CD14-positive monocyte (primary cell): ENCODE measurements at places on chromosomes 3 and 15.

- no peak for DNase-seq
These were observed 111.2 kb downstream of the LSM3 start for GRCh38 chr3:14289590-14290461.

GRCh38 chr3:113231391-113231790 is 20.0 kb downstream of the BOC start:
- DNase-seq, result no peak

DNA sequence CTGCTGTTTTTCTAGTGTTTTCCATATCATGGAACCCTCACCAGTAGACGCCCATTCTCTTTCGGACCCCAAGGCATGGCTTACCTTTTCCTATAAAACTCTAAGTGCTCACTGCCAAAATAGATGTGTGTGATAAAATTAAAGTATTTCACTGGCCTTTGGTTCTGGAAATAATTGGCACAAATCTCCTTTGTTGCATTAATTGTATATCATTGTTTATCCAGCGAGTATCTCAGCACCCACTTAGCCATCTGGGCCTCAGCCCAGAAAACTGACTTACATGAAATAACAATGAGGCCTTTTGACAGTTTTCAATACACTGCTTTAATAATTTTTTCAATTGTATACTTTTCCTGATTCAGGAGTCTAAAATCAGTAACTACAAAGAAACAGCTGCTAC is 105.1 kb downstream of the MECOM start:
- DNase-seq, result no peak

GRCh38 chr3:184629555-184630160 is 68.1 kb downstream of the EPHB3 start:
- DNase-seq, result no peak

DNA sequence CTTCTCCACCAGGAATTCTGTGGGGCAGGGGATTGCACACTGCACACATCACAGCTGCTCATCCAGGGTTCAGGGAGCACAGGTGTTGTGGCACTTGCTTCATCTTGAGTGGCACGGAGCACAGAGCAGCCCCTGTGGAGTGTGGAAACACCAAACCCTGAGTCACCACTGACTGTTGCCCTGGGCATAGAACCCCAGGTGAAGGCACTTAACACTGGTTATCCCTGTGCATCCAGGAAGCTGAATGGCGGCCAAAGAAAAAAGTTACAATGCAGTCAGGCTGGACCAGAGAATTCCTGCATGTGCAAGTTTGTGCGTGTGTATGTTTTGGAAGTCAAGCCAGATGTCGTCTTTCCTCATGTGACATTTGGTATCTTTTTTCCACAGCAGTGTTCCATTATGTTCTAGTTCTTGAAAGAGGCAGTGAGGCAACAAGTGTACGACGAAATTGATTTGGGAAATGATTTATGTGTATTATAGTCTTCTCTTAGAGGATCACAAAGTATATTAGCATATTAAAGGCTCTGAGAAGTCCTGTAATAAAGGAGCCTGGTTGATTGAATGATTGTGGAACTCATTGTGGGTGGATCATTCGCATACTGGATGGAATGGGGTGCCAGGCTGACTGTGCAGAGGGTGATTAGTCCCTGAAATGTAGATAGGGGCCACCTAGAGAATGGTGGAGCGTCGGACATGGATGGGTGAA is 292.3 kb downstream of the TLE3 start:
- peak; percentile 70 for DNase-seq

DNA sequence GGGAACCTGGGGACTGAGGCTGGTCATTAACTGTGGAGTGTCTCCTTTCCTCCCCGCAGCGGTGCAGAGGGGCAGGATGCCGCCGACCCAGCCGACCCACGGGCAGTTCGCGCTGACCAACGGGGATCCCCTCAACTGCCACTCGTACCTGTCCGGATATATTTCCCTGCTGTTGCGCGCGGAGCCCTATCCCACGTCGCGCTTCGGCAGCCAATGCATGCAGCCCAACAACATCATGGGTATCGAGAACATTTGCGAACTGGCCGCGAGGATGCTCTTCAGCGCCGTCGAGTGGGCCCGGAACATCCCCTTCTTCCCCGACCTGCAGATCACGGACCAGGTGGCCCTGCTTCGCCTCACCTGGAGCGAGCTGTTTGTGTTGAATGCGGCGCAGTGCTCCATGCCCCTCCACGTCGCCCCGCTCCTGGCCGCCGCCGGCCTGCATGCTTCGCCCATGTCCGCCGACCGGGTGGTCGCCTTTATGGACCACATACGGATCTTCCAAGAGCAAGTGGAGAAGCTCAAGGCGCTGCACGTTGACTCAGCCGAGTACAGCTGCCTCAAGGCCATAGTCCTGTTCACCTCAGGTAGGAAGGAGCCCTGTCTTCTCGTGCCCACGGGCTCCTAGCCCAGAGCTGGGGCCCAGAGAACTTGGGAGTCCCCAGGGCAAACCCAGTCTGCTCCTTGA is 3.7 kb downstream of the NR2F2 start:
- no peak for DNase-seq

DNA sequence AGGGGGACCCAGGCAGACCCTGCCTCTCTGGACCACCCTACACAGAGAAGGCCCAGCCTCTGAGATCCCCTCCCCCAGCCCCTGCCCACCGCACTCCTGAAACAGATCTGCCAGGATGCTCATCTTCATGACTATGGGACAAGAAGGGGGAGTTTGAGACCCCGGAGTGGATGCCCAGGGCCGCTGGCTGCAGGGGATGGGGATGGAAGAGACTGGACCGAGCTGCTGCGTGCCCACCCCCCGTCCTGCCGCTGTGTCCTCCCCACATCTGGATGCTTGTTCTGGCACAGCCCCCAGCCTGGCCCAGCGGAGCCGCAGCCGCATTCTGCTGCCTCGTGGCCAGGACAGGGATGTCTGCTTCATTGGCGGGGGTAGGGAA is 30.3 kb upstream of the SEMA3F start:
- no peak for DNase-seq

DNA sequence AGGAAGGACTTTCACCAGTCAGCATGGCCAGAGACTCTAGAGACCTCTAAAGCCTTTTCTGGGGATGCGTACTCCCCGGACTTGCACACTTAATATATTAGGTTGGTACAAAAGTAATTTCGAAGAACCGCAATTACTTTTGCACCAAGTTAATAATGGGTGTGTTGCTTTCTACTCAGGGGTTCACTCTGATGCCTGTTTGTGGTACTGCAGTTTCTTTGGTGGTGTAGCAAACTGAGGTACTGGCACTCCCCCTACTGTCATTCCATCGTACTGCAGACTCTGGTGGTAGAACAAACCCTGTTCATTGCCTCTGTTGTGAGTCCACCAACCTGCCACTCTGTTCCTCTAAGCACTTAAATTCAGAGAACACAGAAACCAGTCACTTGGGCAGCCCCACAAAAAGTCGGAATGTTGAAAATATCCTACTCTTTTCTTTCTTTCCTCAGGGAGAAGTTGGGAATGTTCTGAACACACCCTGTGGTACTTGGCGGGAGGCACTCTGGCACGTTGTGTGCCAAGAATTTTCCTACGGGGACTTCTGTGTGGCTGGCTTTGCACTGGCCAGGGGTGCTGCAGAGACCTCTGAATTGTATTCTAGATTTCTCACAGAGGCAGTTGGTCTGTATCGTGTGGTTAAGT is 46.3 kb downstream of the GABRG3 start:
- DNase-seq, result no peak

GRCh38 chr3:192827208-192827607 is 90.4 kb downstream of the MB21D2 start:
- DNase-seq, result no peak

- no peak for DNase-seq
These were observed 116.1 kb upstream of the IL12A start for GRCh38 chr3:159872374-159873109.

DNA sequence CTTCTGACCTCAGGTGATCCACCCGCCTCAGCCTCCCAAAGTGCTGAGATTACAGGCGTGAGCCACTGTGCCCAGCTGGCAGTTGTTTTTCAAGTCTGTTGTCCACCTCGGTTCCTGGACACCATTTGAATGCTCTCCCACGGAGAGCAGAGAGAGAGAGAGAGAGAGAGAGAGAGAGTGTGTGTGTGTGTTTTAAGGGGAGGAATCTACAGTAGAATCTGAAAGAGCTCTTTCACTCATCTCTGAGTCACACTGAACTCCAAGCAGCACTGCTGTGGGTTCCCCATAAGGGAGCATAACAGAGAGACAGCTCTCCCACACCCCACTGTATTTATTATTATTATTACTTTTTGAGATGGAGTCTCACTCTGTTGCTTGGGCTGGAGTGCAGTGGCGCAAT is 156.6 kb downstream of the RPLP1 start:
- peak; percentile 84 for DNase-seq

DNA sequence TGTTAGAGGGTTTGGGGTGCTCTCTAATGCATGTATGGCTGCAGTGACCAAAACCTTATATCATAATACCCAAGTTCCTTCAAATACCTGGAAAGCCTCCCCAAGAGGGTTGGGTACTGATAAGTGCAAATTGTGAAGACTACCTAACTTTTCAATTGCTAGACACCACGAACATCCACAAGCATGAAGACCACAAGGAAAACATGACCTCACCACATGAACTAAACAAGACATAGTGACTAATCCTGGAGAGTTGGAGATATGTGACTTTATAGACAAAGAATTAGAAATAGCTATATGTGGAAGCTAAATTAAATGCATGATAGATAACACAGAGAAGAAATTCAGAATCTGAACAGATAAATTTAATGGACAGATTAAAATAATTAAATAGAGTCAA is 23.9 kb upstream of the AADACL2 start:
- no peak for DNase-seq

DNA sequence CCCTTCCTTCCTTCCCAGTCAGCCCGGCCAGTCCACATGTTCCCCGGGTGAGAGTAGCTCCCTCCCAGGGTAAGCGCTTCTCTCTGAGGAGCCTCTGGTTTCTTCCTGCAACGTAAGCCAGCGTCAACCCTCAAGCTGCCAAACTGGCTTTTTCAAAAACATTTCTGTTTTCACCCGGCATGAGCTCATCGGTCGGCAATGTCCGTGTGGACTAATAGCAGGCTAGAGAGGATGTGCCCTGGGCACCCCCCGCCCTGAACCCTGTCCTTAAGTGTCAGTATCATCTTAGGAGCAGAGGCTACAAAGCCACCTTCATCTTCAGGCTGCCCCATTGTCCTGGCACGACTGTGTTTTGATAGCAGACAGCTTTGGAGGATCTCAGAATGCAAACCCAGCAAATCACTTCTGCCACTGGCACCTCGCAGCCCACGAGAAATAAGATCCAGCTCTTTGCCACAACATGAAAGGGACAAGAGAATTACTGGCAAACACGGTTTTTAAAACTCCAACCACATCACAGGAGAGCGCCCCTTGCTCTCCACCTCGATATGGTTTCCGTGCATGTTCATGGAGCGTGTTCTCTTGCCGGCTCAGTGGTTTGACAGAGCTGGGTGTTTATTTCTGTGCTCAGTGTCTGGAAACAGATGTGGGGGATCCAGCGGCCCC is 9.9 kb downstream of the ALDH1A3 start:
- DNase-seq, result no peak

DNA sequence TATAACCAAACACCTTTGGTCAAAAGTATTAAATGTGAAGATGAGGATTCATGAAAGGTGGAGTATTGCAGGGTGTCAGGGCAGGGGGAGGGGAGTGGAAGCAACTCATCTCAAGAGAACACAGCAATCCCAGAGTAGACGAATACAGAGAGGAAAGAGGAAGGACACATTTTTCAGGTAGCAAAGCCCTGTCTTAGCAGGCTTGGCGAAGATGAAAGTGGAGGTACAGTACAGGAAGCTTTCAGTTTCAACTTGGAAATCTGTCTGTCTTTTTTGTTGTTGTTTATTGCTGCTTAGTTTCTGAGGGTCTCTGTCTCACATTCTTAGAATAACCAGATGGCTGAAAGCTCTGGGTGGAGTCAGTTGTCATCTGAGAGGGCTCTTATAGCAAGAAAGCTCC is 80.8 kb upstream of the GPR149 start:
- no peak for DNase-seq

GRCh38 chr15:66620341-66620740 is 54.5 kb upstream of the LCTL start:
- no peak for DNase-seq

GRCh38 chr3:24474862-24475261 is 19.8 kb downstream of the THRB start:
- no peak for DNase-seq

DNA sequence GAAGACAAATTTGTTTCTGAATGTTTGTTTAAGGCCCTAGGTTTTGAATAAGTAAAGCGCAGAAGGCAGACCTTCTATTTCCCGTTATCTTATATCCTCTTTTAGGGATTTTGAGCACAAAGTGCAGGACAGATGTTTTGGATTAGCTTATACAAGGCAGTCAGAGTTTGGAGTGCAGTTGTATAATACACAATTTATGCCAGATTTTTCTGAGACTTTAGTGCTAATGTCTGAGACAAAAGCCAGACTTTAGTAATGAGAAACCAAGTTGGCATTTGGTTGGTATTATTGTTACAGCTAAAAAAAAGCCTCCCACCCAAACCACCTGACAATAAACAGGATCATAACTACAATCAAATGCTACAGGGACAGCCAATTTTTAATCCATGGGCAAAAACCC is 309.9 kb upstream of the SATB1 start:
- DNase-seq, result no peak

DNA sequence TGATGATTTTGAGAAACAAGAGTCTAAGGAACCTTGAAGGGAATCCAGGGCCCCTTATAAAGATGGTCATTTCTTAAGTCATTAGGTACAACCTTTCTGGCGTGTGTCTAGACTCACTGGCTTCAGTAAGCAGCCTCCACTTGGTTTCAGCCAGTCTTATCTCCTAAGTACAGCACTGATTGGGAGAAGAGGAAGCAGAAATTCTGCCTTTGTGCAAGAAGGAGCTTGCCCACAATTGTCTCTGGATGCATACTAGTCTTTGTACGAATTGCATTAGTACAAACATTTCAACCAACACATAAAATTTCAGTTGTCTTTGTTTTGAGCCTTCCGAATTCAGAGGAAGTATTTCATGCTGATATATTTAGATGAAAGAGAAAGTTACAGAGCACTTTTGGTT is 139.4 kb downstream of the SLCO3A1 start:
- DNase-seq, result peak; percentile 28

- DNase-seq, result no peak
These were observed 640.4 kb upstream of the ROBO1 start for GRCh38 chr3:80408030-80408721.

- peak; percentile 22 for DNase-seq
These were observed 93.9 kb upstream of the RPL32 start for GRCh38 chr3:12935023-12935860.

DNA sequence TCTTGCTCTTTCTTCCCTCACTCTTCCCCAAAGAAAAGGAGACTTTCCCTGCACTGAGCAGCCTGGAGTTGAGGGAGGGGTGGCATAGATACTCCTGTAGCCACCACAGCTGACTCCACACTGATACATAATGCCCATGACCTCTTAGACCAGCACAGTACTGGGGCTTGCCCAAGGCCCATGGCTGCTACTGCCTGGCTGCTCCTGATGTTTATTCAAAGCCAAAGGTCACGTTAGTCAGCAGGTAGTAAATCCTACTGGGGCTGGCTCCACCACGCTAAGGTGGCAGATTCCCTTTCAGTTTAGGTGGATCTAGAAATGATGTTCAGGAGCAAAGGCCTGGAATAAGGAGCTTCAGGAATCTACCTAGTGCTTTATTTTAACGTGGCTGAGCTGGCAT is 212.7 kb downstream of the C3orf38 start:
- DNase-seq, result no peak

- DNase-seq, result no peak
These were observed 500.5 kb downstream of the TBL1XR1 start for GRCh38 chr3:176696816-176697215.

- DNase-seq, result no peak
These were observed 237.4 kb upstream of the NR2F2 start for GRCh38 chr15:96093063-96093462.
